Fibroblast of lung (primary cell): ENCODE measurements at places on chromosomes 13 and 19. TPM values are rescaled to one million over a fixed set of nuclear protein-coding genes. Genes with fewer than 3 reads are reported as not detected.

DNA sequence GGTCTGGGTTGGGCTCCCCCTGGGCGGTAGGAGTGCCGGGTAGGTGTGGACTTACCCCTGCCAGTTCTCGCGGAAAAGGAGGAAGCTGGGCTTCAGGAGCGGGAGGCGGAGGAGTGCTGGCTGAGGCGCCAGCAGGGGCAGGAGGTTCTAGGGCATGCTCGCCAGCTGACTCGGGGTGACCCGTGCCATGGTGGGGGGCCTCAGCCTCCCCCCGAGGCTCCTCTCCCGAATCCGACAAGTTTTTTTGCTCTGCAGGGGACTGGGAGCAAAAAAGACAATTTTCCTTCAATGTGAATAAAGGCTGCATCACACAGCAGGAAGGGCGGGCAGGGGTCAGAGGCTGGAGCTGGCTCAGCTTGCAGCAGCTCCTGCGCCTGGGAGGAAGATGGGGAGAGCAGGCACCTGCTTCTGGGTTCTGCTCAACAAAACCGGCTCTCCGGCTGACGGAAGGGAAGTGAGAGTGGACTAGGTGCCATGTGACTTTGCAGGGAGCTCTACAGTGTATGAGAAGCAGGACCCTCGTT lies 26.5 kb downstream of the RANBP3 start:
- H3K36me3 ChIP-seq, result peaks cover 3% of the 10 kb centered on the region
- no peak overlapping the region for H3K4me3 ChIP-seq
- H3K4me1 ChIP-seq, result peaks cover 31% of the 10 kb centered on the region
- H3K27me3 ChIP-seq, result no peaks in the 10 kb centered on the region
- DNase-seq, result no peak

- H3K36me3 ChIP-seq, result no peaks in the 10 kb centered on the region
- DNase-seq, result no peak
- no peaks in the 10 kb centered on the region for H3K27me3 ChIP-seq
- H3K4me3 ChIP-seq, result no peak overlapping the region
Measured at GRCh38 chr19:42928896-42929295, 8.1 kb downstream of the PSG7 start.

GRCh38 chr19:40281381-40282208 lies 3.5 kb downstream of the AKT2 start:
- DNase-seq, result no peak
- H3K27ac ChIP-seq, result no peak overlapping the region
- H3K4me3 ChIP-seq, result no peak overlapping the region
- peaks cover 17% of the 10 kb centered on the region for H3K4me1 ChIP-seq

GRCh38 chr13:62710787-62711186 lies 1295.1 kb upstream of the PCDH20 start:
- no peak overlapping the region for H3K4me3 ChIP-seq
- no peak for DNase-seq
- no peaks in the 10 kb centered on the region for H3K36me3 ChIP-seq
- no peaks in the 10 kb centered on the region for H3K27me3 ChIP-seq
- H3K27ac ChIP-seq, result no peak overlapping the region
- H3K4me1 ChIP-seq, result no peaks in the 10 kb centered on the region

- H3K36me3 ChIP-seq, result no peaks in the 10 kb centered on the region
- H3K4me3 ChIP-seq, result peak overlapping the region; percentile 63
- no peak for DNase-seq
- peaks cover 61% of the 10 kb centered on the region for H3K27me3 ChIP-seq
- peaks cover 2% of the 10 kb centered on the region for H3K4me1 ChIP-seq
Measured at GRCh38 chr19:42176649-42176989, 40.9 kb downstream of the DEDD2 start.

- no peaks in the 10 kb centered on the region for H3K36me3 ChIP-seq
- H3K27me3 ChIP-seq, result peaks cover 4% of the 10 kb centered on the region
- no peak for DNase-seq
- H3K4me3 ChIP-seq, result no peak overlapping the region
- H3K27ac ChIP-seq, result no peak overlapping the region
- peaks cover 3% of the 10 kb centered on the region for H3K4me1 ChIP-seq
Measured at GRCh38 chr13:50133358-50133953, 118.2 kb downstream of the KCNRG start.

DNA sequence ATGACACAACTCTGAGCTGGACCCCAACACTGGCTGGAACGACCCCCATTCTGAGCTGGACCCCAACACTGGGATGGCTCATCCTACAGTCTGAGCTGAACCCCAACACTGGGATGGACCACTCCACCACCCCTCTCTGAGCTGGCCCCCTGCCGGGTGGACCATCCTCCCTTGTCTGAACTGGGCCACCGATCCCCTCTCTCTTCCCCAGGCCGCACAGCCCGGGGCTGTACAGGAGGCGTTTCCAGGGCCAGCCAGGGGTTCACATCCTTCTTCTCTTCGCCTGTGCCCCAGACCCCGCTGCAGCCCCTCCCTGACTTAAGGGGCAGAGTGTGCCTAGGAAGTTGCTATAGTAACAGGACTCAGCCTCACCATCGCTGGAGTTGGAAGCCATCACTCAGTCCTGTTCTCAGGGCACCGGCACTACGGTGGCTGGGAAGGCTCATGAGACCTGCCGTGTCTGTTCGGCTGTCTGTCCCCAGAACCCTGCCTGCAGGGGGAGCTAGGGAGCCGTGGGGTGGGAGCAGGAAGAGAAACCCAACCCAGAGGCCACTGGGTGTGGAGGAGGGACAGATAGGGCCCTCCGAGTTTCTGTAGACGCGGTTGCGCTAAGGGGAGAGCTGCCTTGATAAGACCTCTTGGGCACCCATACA lies 3.7 kb downstream of the PRKACA start:
- no peak overlapping the region for H3K4me3 ChIP-seq
- peak overlapping the region; percentile 82 for H3K27ac ChIP-seq
- no peaks in the 10 kb centered on the region for H3K27me3 ChIP-seq
- peaks cover 30% of the 10 kb centered on the region for H3K4me1 ChIP-seq
- H3K36me3 ChIP-seq, result peaks cover 2% of the 10 kb centered on the region
- no peak for DNase-seq

GRCh38 chr19:2770055-2771013 lies 12.7 kb downstream of the SGTA start:
- DNase-seq, result peak; percentile 68
- H3K27ac ChIP-seq, result peak overlapping the region; percentile 14
- H3K27me3 ChIP-seq, result no peaks in the 10 kb centered on the region
- H3K4me1 ChIP-seq, result peaks cover 4% of the 10 kb centered on the region
- H3K36me3 ChIP-seq, result peaks cover 9% of the 10 kb centered on the region

DNA sequence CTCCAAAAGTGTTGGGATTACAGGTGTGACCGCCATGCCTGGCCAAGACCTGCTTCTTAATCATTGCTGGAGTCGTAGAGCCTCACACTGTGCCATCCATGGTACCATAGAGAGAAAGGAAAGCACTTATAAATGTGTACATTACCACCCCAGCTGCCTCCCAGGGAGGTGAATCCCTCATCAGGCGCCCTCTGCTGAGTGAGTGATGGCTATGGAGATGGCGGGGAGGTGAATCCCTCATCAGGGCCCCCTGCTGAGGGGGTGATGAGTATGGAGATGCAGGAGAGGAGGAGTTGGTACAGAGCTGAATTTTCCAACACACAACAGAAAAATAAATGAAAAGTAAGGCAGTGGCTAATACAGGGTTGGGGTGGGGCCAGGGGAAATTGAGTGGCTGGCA lies 263.4 kb downstream of the UQCRFS1 start:
- H3K4me1 ChIP-seq, result no peaks in the 10 kb centered on the region
- H3K4me3 ChIP-seq, result no peak overlapping the region
- DNase-seq, result no peak
- H3K27ac ChIP-seq, result no peak overlapping the region

GRCh38 chr13:65959305-65959704 lies 1270.8 kb downstream of the PCDH9 start:
- H3K27me3 ChIP-seq, result no peaks in the 10 kb centered on the region
- no peaks in the 10 kb centered on the region for H3K4me1 ChIP-seq
- H3K27ac ChIP-seq, result no peak overlapping the region
- H3K4me3 ChIP-seq, result no peak overlapping the region

- H3K36me3 ChIP-seq, result peaks cover 13% of the 10 kb centered on the region
- no peaks in the 10 kb centered on the region for H3K27me3 ChIP-seq
- peaks cover 3% of the 10 kb centered on the region for H3K4me1 ChIP-seq
- peak overlapping the region; percentile 75 for H3K4me3 ChIP-seq
Measured at GRCh38 chr19:58229255-58229639, 533 bp downstream of the ZNF544 start.

DNA sequence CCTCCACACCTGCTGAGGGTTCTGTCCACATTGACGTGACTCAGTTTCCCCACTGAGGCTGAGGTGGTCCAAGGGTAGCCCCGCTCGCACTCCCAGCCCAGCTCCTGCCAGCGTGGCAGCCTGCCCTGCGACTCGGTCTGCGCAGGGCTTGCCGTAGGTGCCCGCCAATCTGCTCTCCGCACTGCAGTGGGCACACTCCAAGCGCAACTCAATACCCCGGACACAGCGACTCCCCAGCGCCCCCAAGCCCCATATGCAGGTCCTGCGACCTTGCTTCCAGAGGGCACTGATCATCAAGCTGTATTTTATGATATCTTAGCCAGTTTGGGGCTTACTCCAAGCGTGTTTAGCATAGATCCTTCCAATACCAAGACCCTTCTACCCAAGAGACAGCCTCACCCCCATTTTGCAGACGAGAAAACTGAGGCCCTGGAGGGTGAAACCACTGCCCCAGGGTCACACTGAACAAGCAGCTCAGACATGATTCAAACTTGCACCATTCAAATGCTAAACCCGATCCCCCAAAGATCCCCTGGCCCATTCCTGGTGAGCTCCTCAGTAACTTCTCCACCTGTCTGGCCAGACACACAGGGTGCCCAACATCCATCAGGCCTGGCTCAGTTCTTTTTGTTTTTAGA lies 13.5 kb downstream of the PTPRS start:
- no peaks in the 10 kb centered on the region for H3K36me3 ChIP-seq
- no peak for DNase-seq
- H3K4me1 ChIP-seq, result no peaks in the 10 kb centered on the region
- H3K27me3 ChIP-seq, result no peaks in the 10 kb centered on the region
- H3K4me3 ChIP-seq, result no peak overlapping the region

DNA sequence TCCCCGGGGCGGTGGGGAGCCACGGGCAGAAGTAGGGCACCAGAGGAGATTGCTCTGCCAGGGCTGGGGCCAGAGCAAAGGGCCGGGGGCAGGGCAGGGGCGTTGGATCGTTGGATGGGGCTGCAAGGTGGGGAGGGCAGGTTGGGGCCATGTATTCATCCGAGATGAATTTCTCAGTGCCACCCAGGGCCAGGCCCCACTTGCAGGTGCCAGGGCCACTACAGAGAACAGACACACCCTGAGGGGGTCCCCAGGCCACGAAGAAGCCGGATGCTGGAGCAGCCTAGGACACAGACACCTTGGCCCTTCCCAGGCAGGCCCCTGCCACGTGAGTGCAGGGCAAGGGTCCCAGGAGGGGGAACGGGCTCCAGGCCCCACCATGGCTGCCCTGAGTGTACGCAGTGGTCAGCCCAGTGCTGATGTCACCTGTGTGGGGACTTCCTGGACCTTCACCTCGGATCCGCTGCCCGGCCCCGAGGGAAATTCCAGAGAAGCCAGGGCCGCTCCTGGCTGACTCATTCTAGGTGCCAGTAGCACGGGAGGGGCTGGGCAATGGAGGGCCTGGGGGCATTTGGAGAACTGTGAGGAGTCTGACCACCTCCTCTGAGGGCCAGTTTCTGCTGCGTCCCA lies 9.6 kb upstream of the SBNO2 start:
- H3K27ac ChIP-seq, result no peak overlapping the region
- H3K36me3 ChIP-seq, result no peaks in the 10 kb centered on the region
- DNase-seq, result peak; percentile 38

- no peak overlapping the region for H3K4me3 ChIP-seq
- H3K4me1 ChIP-seq, result peaks cover 3% of the 10 kb centered on the region
- H3K27me3 ChIP-seq, result no peaks in the 10 kb centered on the region
- H3K27ac ChIP-seq, result no peak overlapping the region
- peaks cover 9% of the 10 kb centered on the region for H3K36me3 ChIP-seq
Measured at GRCh38 chr19:1647501-1648458, 4.6 kb downstream of the TCF3 start.

GRCh38 chr13:67238277-67238859 lies 8.2 kb upstream of the PCDH9 start:
- DNase-seq, result peak; percentile 58
- H3K4me3 ChIP-seq, result no peak overlapping the region
- no peaks in the 10 kb centered on the region for H3K27me3 ChIP-seq
- no peak overlapping the region for H3K27ac ChIP-seq
- H3K36me3 ChIP-seq, result no peaks in the 10 kb centered on the region

DNA sequence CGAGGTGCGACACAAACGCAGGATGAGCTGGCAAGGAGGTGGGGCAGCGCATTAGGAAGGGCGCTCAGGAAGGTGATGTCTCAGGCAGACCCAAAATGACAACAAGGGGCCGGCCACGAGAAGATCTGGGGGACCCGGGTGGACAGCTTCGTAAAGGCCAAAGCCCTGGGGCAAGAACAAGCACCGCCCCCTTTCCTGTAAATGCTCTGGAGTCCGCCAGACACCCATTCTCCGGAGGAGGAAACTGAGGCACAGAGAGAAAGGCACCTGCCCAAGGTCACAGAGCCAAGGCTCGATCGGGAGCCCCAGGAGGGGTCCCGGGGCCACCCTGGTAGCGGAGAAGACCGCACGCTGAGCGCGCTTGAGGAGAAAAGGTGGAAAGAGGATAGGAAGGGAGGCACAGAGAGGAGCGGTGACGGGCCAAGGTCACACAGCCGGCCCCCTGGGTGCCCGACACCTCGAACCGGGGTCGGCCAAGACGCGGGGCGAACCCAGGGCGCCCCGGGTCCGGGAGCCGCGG lies 571 bp downstream of the SAFB2 start:
- H3K27me3 ChIP-seq, result no peaks in the 10 kb centered on the region
- H3K27ac ChIP-seq, result peak overlapping the region; percentile 80

GRCh38 chr19:30492586-30493270 lies 120.5 kb downstream of the ZNF536 start:
- no peak overlapping the region for H3K27ac ChIP-seq
- DNase-seq, result no peak
- no peaks in the 10 kb centered on the region for H3K36me3 ChIP-seq
- H3K4me1 ChIP-seq, result no peaks in the 10 kb centered on the region
- no peaks in the 10 kb centered on the region for H3K27me3 ChIP-seq
- no peak overlapping the region for H3K4me3 ChIP-seq

PSG1 gene
- 0.51 and 1.3 TPM in 2 replicates for total RNA-seq

RAB20 gene
- 3.5 and 5.6 TPM in 2 replicates for total RNA-seq

PALM3 gene
- 0.51 and 1.3 TPM in 2 replicates for total RNA-seq

SCN1B gene
- 14.1 and 14.5 TPM in 2 replicates for total RNA-seq

SELENOV gene
- total RNA-seq, result not detected in 2 replicates

CD33 gene
- not detected in 2 replicates for total RNA-seq
